Activated T-helper 17 cell treated with anti-CD3 and anti-CD28 coated beads, Interleukin-2, amount 50 U/mL, for 72 hours (primary cell): ENCODE measurements at places on chromosomes 3 and 15. TPM values are rescaled to one million over a fixed set of nuclear protein-coding genes. Genes with fewer than 3 reads are reported as not detected.

GRCh38 chr3:183211352-183211751 is 41.7 kb upstream of the B3GNT5 start:
- no peak for ATAC-seq

Gene CYP1A2
- not detected for total RNA-seq

- no peak for ATAC-seq
These were observed 21.3 kb upstream of the GATM start for GRCh38 chr15:45399381-45400212.

DNA sequence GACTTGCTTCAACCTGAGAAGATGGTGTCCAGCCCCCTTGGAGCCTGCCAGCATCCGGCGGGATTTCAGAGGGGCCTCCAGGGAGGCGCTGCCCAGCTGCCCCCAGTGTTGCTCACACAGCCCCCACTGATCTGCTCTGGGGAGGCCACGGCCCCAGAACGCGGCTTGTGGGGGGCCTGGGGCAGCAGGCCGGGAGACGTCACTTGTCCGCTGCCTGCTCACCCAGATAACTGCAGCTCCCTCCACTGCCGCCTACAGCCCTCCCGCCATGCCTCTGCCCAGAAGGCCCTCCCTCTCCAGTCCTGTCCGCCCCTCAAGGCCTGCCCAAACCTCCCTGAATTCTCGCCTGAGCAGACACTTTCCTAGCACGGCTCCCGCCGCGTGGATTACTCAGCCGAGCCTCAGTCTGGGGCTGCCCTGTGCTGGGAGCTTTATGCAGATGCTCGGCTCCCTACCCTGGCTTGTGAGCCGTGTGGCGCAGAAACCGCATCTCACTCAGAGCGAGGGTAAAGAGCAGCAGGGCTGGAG is 17.2 kb upstream of the ADIPOQ start:
- peak; percentile 61 for ATAC-seq

- ATAC-seq = no peak
These were observed 24.1 kb downstream of the SMAD3 start for GRCh38 chr15:67089217-67090193.

DNA sequence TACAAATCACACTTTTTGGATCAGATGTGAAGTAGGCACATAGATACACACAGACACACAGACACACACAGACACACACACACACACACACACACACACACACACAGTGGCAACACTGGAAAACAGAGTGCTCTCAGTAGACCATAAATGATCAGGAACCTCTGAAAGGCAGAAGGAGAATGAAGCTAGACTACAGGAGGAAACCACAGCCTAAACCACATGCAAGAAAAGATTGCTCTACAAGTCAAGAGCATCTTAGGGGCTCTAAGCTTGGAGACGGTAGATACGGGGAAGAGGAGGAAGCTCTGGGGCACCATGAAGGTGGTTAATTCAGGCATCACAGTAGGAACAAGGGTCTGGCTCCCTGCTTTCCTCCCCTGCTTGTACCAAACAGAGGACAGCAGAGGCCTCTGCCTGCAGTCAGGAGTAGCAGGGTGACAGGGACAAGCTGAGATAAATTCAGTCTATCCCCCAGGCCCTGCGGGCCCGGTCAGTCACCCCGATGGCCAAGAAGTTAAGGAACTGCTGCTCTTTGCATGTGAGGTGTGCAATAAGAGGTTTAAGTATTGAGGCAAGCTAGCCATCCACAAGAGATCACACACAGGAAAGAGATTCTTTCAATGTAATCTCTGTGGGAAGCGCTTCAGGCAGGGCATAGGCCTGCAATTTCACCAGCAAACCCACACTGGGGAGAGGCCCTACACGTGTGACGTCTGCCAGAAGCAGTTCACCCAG is 23.5 kb upstream of the ARPIN start:
- peak; percentile 38 for ATAC-seq
